ENCODE measurements at places on chromosomes 13 and 19.

GRCh38 chr19:28966737-28967399 lies 246.1 kb downstream of the UQCRFS1 start:
- DNase-seq = no peak

- DNase-seq = no peak
Measured at GRCh38 chr13:97379386-97379785, 54.6 kb upstream of the RAP2A start.

DNA sequence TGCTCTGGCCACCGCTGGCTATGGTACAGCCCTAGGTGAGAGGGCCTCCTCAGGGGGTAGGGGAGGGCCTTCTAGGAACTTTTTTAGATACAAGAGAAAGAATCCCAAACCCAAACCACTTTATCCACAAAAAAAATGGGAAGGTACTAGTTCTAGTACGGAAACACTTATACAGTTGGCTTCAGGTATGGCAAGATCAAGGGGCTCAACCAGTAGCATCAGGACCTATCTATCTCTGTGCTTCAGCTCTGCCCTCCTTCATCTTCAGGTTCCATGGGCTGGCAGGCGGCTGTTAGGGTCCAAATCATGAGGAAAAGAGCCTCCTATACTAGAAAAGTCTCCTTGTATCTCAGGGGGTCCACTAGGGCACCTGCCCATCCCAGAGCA lies 1.8 kb downstream of the MRI1 start:
- no peak for DNase-seq

- DNase-seq = no peak
Measured at GRCh38 chr19:46350758-46351159, 3.9 kb downstream of the PPP5C start.

- DNase-seq = no peak
Measured at GRCh38 chr19:932648-933552, 7.1 kb downstream of the ARID3A start.

- no peak for DNase-seq
Measured at GRCh38 chr19:19423322-19423721, 17.8 kb downstream of the GATAD2A start.

DNA sequence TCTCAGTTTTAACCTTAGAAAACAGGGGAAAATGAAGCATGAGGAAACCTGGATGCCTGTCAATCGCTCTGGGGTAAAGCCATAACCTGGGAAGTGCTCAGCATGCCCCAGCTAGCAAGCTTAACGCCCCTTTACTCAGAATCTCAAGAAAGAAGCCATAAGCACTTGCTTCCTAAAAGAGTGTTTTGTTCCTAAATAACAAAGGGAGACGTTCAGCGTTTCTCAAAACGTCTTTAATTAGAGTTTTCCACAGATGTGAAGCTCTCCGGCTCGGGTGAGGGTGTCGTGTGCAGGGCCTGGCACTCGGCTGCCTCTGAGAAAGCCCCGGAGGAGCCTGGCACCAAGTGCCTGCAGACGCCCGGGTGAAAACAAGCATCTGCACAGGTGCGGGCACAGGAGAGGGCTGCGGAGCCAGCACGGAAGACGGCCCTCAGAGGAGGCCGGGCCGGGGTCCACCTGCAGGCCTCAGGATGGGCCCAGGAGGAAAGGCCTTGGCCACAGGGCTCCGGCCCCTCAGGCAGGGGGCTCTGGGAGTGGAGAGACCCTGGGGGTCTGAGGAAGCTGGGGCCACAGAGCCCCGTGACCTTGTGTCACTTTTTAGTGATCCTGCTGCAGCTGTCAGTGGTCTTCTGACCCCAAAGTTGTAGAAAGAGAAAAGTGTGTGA lies 6.2 kb downstream of the GAS6 start:
- DNase-seq = no peak

DNA sequence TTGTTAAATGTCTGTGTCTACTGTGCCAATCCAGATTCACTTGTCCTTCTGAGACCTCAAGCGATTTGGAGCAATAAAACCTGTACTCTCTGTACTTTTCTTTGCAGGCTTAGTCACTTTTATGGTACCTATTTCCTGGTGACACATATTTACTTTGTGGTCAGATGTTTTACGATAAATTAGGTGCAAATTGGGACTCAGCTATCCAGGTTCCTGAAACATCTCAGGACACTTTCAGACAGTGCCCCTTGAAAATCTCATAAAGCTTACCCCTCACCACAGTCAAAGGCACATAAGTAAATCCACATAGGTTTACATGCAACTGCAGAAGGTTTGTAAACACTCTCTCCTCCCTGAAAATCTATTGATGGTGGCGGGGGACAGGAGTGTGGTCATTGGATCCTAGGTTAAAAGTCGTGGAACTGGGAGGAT lies 438.8 kb downstream of the EFNB2 start:
- DNase-seq = no peak

- no peak for DNase-seq
Measured at GRCh38 chr13:31242916-31243315, 43.1 kb downstream of the B3GLCT start.

GRCh38 chr13:19150712-19151228 lies 30.9 kb downstream of the TUBA3C start:
- no peak for DNase-seq

DNA sequence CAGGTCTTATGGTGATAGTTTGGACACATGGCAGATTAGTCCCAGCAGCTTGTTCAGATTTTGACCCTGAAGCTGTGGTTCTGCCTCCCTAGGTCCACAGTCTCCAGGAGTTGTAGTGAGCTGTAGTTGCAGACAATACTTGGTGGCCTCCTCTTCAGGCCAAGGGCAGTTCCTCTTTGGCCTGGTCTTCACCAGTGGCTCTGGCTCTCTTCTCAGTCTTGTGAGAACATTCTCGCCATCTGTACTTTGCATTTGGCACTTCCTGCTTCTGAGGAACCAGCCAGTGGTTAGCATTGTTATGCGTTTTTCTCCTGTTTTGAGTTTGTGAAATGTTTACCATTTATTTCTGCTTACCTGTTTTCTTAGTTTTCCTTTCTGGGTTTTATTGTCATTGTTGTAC lies 40.7 kb downstream of the PCCA start:
- DNase-seq = no peak

GRCh38 chr13:33556828-33557227 lies 261.1 kb upstream of the RFC3 start:
- DNase-seq = no peak

- DNase-seq = peak; percentile 2
Measured at GRCh38 chr13:91660076-91660415, 261.6 kb downstream of the GPC5 start.

DNA sequence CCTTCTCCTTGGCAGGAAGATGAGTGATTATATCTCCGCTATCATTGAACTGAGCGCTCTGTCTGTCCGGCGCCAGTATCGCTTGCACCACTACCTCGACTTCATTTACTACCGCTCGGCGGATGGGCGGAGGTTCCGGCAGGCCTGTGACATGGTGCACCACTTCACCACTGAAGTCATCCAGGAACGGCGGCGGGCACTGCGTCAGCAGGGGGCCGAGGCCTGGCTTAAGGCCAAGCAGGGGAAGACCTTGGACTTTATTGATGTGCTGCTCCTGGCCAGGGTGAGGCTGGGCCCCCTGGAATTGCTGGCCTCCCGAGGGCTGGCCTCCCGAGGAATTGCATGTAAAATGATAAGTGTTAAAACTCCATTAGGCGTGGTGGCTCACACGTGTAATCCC lies 32.1 kb downstream of the CYP4F22 start:
- no peak for DNase-seq

GRCh38 chr19:14890643-14891379 lies 4.9 kb upstream of the OR7A17 start:
- DNase-seq = no peak

DNA sequence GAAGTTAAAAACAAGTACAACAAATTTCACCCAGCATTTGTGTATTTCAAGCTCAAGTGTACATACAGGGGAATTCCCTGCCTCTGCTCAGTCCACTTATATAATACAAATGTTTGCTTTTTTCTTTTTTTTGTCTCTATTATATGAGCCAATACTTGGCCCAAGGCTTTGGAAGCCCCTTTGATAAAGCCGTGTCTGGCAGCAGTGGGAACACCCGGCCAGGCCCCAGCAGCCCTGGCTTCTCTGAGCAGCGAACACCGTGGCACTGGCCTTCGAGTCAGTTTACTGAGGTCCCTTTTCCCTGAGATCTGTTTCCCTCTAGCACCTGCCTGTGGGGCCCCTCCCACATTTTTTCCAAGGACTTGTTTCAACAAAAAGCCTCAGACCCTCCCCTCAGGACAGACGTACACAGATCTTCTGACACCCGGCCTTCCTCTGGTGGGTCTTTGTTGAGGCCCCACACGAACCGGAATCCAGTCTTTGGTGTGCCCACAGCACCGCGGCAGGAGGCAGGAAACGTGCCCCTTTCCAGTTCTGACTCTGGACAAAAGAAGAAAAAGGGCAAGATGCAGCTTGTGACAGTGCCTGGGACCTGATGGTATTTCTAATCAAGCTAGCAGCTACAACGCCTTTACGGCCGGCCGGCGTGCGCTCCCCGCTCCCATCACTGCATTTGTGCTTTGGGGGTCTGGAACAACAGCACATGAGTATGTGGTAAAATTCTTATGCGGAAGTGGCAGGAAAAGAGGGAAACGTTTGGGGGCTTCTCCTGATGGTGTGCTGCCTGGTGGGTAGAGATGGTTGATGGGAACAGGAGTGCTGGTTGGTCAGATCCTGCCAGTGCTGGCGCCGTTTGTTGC lies 13.8 kb downstream of the SIPA1L3 start:
- no peak for DNase-seq

- no peak for DNase-seq
Measured at GRCh38 chr19:34173193-34173956, 1.1 kb downstream of the LSM14A start.

DNA sequence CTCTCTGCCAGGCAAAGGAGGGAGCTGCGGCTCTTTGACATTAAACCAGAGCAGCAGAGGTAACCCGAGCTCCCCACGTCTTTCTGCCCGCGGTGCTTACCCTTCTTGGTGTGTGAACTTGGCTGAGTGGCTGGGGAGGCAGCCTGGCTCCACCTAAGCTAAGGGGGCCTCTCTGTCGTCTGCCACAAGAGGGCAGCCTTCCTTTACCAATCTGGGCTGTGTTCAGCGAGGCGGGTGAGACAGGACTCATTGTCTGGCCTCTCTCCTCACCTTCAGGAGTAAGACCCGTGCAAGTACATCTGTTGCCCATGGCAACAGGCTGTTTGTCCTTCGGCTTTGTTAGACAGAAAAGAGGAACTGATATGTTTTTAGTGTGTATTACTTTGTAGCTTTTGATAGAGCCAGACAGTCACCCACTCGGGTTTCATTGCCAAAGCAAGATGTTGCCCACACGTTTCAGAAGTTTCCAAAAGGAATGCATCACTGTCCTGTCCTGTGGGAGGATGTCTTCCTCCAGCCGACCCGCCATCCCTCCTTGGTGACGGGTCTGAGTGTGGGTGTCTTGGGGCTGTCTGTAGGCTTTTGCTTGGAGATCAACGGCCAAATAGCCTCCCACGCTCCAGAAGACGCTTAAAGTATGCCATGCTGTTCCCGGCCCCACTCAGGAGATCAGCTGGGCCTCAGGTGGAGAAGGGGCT lies 4.6 kb downstream of the POP4 start:
- peak; percentile 75 for DNase-seq

GRCh38 chr13:48265217-48265815 lies 32.3 kb downstream of the ITM2B start:
- no peak for DNase-seq

GRCh38 chr19:29324717-29325116 lies 111.8 kb upstream of the UQCRFS1 start:
- DNase-seq = no peak

GRCh38 chr13:69921156-69921555 lies 186.5 kb upstream of the ATXN8OS start:
- no peak for DNase-seq

DNA sequence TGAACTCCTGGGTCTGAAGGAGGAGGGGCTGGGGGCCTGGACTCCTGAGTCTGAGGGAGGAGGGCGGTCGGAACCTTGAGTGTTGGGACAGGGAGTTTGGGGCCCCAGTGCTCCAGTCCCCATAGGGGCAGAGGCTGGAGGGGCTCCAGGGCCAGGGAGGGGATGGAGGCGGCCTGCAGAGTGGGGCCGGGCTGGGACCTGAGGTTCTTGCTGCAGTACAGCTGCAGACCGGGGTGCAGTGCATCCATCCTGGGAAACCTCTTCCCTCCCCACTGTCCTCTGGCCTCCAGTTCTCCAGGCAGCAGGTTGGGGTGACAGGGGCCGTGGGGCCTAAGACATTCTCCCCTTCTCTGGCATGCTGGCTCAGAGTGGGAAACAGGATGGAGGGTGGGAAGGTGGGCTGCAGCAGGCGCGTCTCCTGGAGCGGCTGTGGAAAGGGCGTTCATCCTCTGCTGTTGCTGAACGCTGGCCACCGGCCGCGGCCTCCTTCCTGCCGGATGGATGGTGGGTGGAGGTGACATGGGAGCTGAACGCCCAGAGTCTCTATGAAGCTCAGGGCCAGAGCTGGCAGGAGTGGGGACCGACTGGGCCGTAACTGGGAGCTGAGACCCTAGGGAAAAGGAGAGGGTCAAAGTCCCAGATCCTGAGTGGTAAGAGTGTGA lies 1.6 kb downstream of the BRSK1 start:
- DNase-seq = no peak

GRCh38 chr13:109389456-109389855 lies 396.9 kb downstream of the IRS2 start:
- no peak for DNase-seq

DNA sequence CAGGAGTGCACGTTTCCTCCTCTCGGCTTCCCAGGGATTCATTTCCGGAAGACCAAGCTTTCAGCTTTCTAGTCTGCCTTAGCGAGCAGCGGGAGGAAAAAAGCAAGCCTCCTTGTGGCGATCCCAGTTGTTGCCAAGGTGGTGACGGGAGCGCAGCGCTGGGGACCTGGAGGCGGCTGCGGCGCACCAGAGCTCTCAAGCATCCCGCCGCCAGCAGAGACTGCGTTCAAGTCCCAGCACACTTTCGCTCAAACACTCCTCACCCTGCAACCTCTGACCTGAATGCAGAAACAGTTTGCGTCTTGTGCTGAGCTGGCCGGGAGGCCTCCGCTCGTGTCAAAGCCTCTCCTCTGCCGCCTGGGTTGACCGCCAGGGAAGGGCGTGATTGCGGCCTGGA lies 4.9 kb downstream of the GSX1 start:
- DNase-seq = no peak

GRCh38 chr13:101686003-101686402 lies 233.5 kb downstream of the ITGBL1 start:
- DNase-seq = no peak

GRCh38 chr13:76470991-76471390 lies 415.2 kb downstream of the KCTD12 start:
- DNase-seq = no peak

DNA sequence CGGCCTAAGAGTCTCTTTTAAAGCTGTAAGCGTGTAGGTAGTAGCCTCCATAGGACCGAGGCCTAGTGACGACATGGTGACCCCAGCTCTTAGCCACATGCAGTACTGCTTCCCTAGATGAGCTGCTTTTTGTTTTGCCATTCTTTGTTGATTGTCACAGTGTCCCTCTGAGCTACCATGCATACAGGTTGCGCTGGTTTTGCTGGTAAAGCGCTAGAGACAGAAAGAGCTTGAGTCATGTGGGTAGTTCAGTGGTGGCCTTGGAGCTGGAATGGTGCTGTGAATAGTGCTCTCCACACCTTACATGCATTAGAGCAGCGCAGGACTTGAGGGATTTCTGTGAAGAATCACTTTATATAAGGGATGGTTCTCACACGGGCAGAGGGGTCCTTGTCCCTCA lies 5.1 kb downstream of the HNRNPM start:
- no peak for DNase-seq

Data from NCI-H446 (cell line).